Activated CD8-positive, alpha-beta T cell treated with anti-CD3 and anti-CD28 coated beads for 36 hours (primary cell): ENCODE measurements at places on chromosomes 12 and 14. TPM values are rescaled to one million over a fixed set of nuclear protein-coding genes. Genes with fewer than 3 reads are reported as not detected.

The CLBA1 gene
- 0.67 TPM for total RNA-seq

The KRT6A gene
- not detected for total RNA-seq

The ITGA5 gene
- total RNA-seq = 35.2 TPM

The KRT85 gene
- not detected for total RNA-seq

The C3AR1 gene
- total RNA-seq = 1.4 TPM

The NTS gene
- not detected for total RNA-seq

The WASHC4 gene
- total RNA-seq = 29.2 TPM

The SIRT4 gene
- 3.3 TPM for total RNA-seq

The DHH gene
- 0.14 TPM for total RNA-seq

The C14orf132 gene
- total RNA-seq = 1.6 TPM

The SLC25A21 gene
- not detected for total RNA-seq

The RNASE4 gene
- 1.0 TPM for total RNA-seq

The KCNC2 gene
- total RNA-seq = not detected

GRCh38 chr12:107027636-107028053 lies 40.7 kb upstream of the MTERF2 start:
- DNase-seq = no peak

GRCh38 chr12:64740646-64741045 lies 18.6 kb downstream of the GNS start:
- DNase-seq = no peak

DNA sequence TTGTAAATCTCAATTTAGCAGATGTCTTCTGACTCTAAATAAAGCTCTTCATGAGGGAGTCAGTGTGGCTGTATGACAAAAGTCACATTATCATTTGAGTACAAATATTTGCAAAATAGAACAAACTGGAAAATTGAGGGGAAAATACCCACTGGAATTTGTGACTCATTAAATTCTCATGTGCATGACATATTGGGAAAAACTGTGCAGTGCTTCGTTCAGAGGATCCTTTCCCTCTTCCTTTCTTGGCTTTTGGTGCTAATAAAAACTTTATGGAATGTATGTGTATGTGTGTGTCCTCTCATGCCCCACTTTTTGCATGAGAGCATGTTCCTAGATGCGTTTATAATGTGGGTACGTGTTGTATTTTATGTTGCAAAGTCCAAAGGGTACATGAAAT lies 267.8 kb downstream of the KTN1 start:
- no peak for DNase-seq

- no peak for DNase-seq
Observed at GRCh38 chr14:81235096-81235495, 14.3 kb upstream of the GTF2A1 start.

DNA sequence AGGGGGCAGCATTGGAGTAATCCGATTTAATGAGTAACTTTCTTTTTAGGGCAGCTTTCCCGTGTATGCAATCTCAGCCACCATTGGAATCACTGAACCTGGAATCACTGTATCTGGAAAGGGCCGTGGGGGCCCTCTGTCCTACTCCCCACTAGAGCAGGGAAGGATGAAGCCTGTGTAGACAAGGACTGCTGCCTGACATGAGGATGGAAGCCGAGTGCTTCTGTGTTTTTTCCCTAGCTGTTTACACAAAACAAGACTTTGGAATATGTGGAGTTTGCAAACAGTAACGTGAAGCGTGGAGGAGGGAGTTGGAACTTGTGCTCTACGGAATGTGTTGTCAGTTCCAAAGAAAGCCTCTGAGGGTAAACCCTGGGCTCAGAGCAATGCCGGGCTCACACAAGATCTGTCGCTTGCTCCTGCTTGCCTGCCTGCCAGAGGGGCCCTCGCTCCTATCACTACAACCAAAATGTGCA lies 32.4 kb upstream of the HDAC7 start:
- no peak for DNase-seq

DNA sequence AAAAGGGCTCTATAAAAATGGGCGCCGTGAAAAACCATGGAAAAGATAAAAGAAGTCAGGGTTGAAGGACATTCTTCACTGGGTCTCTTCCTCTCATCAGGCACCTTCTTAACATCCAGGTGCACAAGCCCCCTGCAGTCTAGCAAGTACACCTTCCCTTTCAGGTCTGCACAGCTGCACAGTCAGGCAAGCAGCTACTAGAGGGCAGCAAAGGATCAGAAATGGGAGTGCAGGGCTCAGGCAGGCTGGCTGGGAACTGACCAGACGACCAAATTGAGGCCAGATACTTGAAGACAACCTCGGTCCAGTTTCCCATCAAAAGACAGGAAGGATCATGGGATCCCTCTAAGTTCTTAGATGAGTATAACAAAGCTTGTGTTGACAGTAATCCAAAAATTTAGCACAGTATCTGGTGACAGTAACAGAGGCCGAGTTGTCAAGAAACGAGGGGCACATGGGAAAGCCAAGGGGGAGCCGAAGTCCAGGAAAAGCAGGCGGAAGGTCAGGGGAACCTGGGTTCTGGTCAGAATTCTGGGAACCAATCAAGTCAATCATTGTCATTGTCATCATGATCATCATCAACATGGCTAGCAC lies 10.1 kb upstream of the GRIP1 start:
- DNase-seq = peak; percentile 44

- no peak for DNase-seq
Observed at GRCh38 chr14:56888274-56888673, 78.0 kb upstream of the OTX2 start.

DNA sequence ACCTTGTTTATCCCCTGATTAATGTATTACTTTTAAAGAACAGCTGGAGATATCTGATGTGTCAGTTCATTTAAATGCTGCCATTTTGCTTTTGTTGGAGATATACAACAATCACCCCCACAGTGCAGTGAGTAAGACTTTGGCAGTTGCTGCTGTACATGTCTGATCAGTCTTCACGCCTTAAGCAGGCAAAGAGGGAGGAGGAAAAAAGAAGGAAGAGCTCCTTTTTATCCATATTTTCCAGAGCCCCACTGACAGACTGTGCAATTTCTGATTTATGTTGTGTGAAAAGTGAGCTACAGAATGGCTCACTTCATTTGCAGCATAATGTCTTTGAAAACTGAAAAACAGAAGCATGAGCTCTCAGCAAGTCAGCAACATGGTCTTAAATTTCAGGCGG lies 319.7 kb upstream of the LRIG3 start:
- no peak for DNase-seq

GRCh38 chr14:103123634-103124500 lies 606 bp downstream of the TNFAIP2 start:
- no peak for DNase-seq

GRCh38 chr12:47845081-47845480 lies 25.4 kb upstream of the HDAC7 start:
- no peak for DNase-seq

GRCh38 chr12:76532520-76532919 lies 27.1 kb downstream of the OSBPL8 start:
- DNase-seq = no peak

DNA sequence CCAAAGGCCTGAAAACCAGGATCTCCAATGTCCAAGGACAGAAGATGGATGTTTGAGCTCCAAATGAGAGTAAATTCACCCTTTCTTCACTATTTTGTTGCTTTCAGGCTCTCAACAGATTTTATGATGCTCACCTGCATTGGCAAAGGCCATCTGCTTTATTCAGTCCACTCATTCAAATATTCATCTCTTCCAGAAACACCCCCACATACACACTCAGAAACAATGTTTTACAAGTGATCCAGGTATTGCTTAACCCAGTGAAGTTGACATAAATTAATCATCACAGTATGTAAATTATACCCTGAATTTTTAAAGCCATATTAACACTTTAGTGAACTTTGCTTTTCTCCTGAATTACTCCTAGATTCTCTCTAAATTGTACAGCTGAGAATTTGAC lies 63.3 kb downstream of the DUSP6 start:
- no peak for DNase-seq

DNA sequence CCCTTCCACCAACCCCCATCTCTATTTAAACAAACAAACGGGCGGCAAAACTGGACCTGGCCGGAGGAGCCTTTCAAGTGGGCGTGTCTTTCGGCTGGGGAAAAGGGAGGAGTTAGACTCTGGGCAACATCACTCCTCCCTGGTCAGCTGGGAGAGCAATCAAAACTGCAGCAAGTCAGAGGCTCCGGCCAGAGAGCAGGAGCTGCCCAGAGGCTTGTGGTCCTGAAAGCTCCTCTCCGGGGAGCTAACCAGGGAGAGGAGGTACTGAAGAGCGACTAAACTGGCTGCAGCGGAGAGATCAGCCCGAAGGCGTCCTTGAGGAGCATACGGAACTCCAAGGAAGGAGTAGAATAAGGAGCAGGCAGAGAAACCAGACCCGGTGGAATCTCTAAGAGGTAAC lies at the start of gene NEUROD4:
TSS of gene NEUROD4 (plus strand) at position 191 of the 400 bp plus-strand sequence. CDS start 6,466 bp downstream, outside the sequence.
- DNase-seq = peak; percentile 36

DNA sequence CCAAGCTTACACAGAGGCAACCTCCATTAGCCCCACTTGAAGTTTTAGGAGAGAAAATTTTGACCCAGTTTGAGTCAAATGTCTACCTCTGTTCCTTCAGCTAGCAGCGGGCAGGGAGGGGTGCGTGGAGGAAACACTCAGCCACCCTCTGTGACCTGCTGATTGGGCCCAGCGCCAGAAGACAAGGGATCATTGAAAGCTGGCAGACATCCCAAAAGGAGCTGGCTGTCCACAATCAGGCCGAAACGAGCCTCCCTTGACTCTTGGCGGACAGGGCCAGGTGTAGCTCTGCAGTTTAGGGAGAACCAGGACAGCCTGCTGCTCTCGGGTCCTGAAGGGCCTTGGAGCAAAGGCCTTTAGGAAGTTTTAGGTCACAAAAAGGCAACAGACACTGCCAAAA lies 41.3 kb downstream of the CD9 start:
- DNase-seq = no peak

GRCh38 chr12:116144384-116144783 lies 133.1 kb downstream of the MED13L start:
- DNase-seq = no peak

GRCh38 chr12:69888901-69889300 lies 63.9 kb downstream of the MYRFL start:
- no peak for DNase-seq

GRCh38 chr14:55418411-55418810 lies 6.8 kb upstream of the ATG14 start:
- DNase-seq = no peak

- no peak for DNase-seq
Observed at GRCh38 chr12:120126635-120127005, 10.1 kb upstream of the RAB35 start.

- DNase-seq = no peak
Observed at GRCh38 chr14:24270537-24271133, 762 bp downstream of the RABGGTA start.

DNA sequence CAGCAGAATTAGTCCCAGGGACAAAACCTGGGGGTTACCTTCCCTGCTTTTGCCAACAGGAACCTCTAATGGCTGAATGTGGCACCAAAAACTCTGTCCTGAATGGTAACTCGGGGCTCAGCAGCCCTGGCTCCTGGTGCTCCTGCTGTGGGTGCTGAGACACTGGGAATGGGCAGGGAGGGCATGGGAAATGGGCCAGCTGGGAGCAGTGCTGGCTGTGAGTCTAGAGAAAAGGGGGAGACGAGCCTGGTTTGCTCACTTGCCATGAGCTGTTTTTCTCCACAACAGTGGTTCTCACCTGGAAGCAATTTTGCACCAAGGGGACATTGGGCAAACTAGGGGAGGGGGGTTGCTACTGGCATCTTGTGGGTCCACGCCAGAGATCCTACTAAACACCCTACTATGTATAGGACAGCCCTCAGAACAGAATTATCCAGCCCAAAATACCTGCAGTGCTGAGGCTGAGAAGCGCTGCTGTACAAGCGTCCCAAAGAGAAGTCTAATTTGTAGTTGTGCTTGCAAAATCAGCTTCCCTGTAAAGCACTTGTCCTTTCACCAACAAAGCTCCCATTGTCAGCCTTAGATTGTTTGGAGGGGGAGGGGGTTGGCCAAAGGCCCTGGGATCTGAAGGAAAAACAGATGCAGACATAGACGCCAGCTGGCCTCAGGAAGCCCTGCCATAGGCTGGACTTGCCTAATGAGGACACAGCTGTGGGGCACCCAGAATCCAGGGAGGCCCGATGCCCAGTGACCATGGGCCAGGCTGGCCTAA lies 3.6 kb downstream of the LRRC74A start:
- no peak for DNase-seq

GRCh38 chr14:38387821-38388220 lies 131.9 kb upstream of the CLEC14A start:
- DNase-seq = no peak

GRCh38 chr12:11963841-11964471 lies 106.8 kb upstream of the BCL2L14 start:
- DNase-seq = no peak

GRCh38 chr14:62313212-62313611 lies 551.0 kb downstream of the SNAPC1 start:
- DNase-seq = no peak

GRCh38 chr14:26255213-26255612 lies 342.6 kb downstream of the NOVA1 start:
- no peak for DNase-seq

- no peak for DNase-seq
Observed at GRCh38 chr14:91693346-91693745, 38.5 kb downstream of the CATSPERB start.

- DNase-seq = no peak
Observed at GRCh38 chr14:36901861-36902260, 240.2 kb downstream of the PAX9 start.

DNA sequence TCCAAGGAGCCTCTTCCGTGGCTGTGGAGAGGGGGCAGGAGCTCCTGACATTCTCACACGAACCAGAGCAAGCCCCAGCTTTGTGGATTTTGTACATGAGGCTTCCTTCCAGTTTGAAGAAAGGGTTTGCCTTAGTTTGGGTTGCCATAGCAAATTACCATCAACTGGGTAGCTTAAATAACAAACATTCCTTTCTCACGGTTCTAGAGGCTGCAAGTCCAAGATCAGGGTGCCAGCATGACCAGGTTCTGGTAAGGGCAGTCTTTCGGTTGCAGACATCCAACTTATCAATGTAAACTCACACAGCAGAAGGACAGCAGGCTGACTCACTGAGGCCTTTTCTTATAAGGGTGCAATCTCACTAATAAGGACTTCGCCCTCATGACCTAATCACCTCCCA lies 25.9 kb upstream of the STAB2 start:
- DNase-seq = no peak

- no peak for DNase-seq
Observed at GRCh38 chr14:60805841-60806430, 71.4 kb downstream of the MNAT1 start.

DNA sequence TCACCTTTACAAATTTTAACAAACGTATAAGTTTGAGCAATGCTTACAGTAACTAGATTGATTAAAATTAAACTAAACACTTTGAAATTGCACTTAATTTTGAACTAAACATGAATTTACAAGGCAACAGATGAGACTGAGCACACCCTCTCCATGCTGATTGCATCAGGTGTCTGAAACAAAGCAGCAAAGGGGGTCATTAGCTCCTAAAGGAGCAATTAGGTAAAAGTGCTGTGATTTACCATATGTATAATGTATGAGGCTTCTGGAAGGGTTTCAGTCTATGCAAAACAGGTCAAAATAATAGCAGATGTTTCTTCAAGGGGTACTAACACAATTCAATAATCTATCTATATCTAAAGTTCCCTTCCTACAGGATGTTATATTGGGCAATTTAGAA lies 98.8 kb upstream of the LMNTD1 start:
- DNase-seq = no peak

- DNase-seq = peak; percentile 72
Observed at GRCh38 chr12:45730348-45731189, 1.1 kb downstream of the ARID2 start.

- DNase-seq = no peak
Observed at GRCh38 chr12:49305762-49306510, 11.0 kb downstream of the PRPH start.

GRCh38 chr12:51863933-51864832 lies 15.7 kb upstream of the FIGNL2 start:
- peak; percentile 61 for DNase-seq

- DNase-seq = no peak
Observed at GRCh38 chr14:100475268-100475667, 111.9 kb downstream of the BEGAIN start.

- DNase-seq = peak; percentile 77
Observed at GRCh38 chr14:76926521-76927251, 100.5 kb downstream of the LRRC74A start.
